Ovary (tissue), 10 donors: ENCODE measurements at places on chromosomes 3 and 15.

- DNase-seq = no peak
These were observed 64.3 kb upstream of the MELTF start for GRCh38 chr3:197093871-197094270.

GRCh38 chr3:135181408-135181807 is 386.3 kb downstream of the EPHB1 start:
- DNase-seq = no peak

DNA sequence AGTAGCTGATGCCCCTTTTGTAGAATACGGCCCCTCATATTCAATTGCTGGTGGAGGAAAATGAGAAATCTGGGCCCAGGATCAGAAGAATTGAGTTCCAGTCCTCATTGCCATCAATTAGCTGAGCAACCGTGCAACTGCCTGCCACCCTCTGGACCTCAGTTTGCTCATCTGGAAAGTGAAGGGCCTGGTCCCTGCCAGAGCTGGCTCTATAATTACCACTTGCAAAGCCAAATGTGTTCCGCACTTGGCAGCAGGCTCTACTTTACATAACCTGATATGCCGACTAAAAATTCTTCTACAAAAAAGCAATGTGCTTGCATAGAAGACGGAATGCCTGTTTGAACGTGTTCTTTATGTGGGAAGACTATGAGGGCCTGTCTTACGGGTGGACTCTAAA is 8.6 kb upstream of the ITGB5 start:
- no peak for DNase-seq

GRCh38 chr15:68034081-68034480 is 20.0 kb upstream of the PIAS1 start:
- DNase-seq = no peak

DNA sequence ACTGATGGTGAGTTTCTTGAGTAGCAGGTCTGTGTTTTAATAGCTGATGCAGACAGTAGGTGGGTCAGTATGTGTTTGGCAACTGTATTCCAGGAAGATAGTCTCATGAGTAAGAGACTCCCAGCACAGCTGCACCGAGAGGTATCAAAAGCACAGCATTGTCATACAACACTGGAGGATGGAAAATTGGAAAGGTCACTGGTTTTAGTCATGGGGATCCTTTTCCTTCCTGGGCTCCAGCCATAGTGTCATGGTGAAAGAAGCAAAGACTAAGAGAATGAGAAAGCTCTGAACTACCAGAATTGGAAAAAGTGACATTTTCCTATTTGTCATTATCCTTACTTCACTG is 61.5 kb downstream of the P3H2 start:
- no peak for DNase-seq

- DNase-seq = peak; percentile 30
These were observed 1.3 kb upstream of the ETV5 start for GRCh38 chr3:186109897-186110803.

DNA sequence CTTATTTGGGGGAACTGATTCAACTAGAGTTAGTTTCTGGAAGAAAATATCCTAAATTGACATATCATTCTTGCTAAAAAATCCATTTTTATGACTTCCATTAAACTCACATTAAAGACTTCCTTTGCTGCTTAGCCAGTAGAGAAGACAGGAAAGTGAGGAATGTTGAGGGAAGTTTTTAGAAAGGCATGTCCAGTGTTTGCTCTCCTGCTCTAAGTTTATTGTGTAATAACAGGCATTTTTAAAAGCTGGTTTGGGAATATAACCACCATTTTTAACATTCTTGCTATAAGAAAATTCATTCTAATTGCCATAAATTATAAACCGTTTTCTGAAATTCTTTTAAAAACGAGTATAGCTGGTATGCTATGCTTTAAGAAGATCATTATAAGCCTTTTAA is 428.0 kb downstream of the RAP2B start:
- no peak for DNase-seq

- no peak for DNase-seq
These were observed 82.9 kb upstream of the THBS1 start for GRCh38 chr15:39497759-39498565.

- DNase-seq = no peak
These were observed 822 bp upstream of the FBN1 start for GRCh38 chr15:48646331-48646730.
